Activated naive CD8-positive, alpha-beta T cell treated with anti-CD3 and anti-CD28 coated beads, Interleukin-2, amount 10 ng/mL, durations not matched to agents 7 days and 5 days (primary cell): ENCODE measurements at places on chromosomes 2 and 18. TPM values are rescaled to one million over a fixed set of nuclear protein-coding genes. Genes with fewer than 3 reads are reported as not detected.

The REEP1 gene
- total RNA-seq, result 0.11 TPM

The HOXD11 gene
- not detected for total RNA-seq

DNA sequence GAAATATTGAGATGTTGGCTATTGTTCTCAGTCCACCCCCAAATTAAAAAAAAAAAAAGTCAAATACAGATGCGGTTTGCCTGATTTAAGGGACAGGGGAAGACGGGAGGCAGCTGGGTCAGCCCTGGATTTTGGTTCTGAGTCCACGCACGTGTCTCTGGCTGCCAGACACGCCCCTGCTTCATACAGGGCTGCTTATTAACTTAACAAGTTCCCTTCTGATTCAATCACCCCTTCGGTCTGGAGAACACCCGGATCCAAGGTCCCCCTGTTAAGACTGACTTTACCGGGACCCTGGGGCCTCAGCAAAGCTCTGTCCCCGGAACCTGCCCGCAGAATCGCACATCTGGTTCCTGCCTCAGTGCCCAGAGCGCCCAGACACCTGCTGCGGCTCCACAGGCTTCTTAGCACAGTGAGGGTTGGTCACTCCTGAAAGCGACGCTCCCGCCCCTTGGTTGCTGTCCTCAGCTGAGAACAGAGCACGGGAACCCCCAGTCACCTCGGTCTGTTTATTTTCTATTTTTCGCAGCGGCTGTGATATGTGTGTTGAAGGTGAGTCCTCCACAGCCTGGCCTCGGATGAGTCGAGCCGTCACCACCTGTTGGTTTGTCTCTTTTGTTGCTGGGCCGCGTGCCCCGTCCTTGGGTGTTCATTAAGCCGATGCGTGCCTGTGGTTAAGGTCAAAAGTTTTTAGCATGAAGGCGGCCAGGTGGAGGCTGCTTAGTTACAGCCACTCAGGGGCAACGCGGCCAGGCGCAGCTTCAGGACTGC, 57.2 kb downstream of the RTP5 start:
- DNase-seq, result peak; percentile 15

- DNase-seq, result no peak
These were observed 379.0 kb upstream of the RND3 start for GRCh38 chr2:150866431-150866830.

GRCh38 chr2:85843543-85843942, 45.2 kb downstream of the ST3GAL5 start:
- DNase-seq, result no peak

- DNase-seq, result no peak
These were observed 28.7 kb downstream of the MGAT4A start for GRCh38 chr2:98702127-98702802.

DNA sequence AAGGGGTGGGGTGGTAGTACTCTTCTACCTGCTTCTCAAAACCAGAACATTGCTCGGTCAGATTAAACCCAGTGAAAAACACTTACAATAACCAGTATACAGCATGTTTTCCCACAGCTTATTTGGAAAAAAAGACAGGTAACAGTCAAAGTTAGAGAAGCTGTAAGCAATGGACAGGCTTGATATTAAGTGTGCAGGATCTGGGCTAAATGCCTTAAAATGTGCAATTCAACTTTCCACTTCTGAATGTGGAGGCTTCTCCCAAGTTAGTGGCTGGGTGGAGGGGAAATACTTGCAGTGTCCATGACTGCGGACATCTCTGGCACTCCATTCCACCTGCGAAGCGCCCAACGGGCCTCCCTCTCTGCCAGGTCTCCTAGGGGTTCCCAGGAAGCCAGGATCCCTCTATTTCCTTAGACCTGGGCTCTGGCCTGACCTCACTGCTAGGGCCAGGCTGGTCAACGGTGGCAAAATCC, 5.3 kb downstream of the ZEB2 start:
- no peak for DNase-seq

- no peak for DNase-seq
These were observed 468.7 kb upstream of the FANCL start for GRCh38 chr2:58709687-58710354.

DNA sequence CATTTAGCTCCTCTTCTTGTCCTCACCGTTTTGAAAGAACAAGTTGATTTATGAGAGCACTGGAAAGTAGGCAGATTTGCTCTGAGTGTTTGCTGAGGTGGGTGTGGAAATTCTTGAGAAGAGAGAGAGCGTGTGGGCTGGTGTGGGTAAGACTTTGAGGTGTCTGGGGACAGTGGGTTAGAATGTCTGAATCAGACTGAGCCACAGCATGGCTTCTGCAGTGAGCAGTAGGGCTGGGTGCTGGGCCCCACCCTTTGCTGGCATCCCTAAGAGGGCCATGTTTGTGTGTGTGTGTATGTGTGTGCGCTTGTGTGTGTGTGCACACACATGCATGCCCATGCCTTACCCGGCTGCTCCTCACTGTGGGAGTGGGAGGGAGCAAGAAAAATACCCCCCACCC, 63.7 kb downstream of the COPS8 start:
- no peak for DNase-seq

GRCh38 chr2:8090748-8091700, 590.8 kb upstream of the ID2 start:
- DNase-seq, result no peak

GRCh38 chr2:144159240-144159639, 360.7 kb downstream of the ZEB2 start:
- no peak for DNase-seq
